Activated T-helper 1 cell treated with Interleukin-2 at 50 U/mL for 16 hours (primary cell): ENCODE measurements at places on chromosomes 13 and 19.

DNA sequence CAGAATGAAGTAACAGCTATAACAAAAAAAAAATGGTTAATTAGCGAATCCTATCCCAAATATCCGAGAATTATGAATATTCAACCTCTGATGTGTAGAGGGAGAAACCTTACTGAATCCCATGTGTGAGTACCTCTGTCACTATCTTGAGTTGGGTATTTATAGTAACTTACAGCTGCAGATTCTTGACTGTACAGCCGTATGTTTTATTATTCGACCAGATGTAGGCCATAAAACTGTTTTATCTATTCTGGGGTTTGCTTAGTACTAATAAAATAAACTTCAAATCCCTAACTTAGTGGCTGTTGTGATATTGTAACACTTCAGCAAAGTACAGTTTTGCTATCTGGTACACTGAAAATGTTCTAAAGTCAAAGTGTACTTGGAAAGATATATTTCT lies 120.0 kb downstream of the EFNB2 start:
- no peak for DNase-seq

DNA sequence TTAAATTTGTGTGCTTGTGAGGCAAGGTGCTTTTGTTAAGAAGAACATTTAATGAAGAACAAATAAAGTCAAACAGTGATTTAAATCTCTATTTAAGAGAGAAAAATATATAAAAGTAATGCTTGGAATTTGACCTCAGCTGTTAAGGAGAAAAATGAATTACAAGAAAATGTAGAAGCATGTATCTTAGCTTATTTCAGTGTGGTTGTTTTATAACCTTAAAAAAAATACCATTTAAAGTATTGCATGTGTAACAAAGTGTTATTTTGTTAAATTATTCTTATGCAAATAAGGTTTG lies 537.0 kb upstream of the SPRY2 start:
- DNase-seq = no peak

- DNase-seq = no peak
These were observed 3.0 kb upstream of the PNKP start for GRCh38 chr19:49870309-49870901.

DNA sequence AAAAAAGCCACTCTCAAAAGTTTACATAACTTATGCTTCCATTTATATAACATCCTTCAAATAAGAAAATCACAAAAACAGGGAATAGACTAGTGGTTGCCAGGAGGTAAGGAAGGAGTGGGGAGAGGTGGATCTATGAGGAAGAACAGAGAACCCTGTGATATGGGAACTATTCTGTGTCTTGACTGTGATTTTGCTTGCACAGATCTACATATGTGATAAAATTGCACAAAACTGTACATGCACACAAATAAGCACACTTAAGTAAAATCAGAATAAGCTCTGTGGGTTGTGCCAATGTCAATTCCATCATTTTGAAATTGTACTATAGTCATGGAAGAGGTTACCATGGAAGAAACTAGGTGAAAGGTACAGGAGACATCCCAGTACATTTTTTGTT lies 121.6 kb upstream of the SGCG start:
- DNase-seq = no peak

- DNase-seq = no peak
These were observed 7.3 kb upstream of the HS6ST3 start for GRCh38 chr13:96082640-96083039.

GRCh38 chr19:5445071-5445470 lies 10.1 kb upstream of the ZNRF4 start:
- DNase-seq = no peak

- no peak for DNase-seq
These were observed 58.4 kb downstream of the ENOX1 start for GRCh38 chr13:43728421-43728820.

DNA sequence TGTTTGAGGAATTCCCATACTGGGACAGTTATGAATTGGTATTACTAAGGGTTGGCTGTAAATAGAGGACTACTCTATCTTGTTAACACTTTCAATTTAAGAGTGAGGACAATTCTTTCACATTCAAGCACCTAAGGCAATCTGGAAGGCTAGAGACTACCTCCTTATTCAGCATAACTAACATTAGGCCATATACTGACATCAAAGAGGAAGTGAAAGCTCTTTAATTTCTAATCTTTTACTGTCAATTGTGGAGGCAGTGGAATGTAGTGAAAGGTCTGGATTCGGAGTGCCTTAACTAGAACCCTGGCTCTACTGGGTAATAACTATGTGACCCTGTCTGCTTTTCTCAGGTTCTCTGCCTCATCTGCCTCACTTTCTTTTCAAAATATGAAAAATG lies 134.0 kb downstream of the UFM1 start:
- DNase-seq = no peak

GRCh38 chr19:16319481-16319880 lies 5.1 kb upstream of the KLF2 start:
- no peak for DNase-seq

GRCh38 chr19:570937-571565 lies 1.3 kb upstream of the BSG start:
- DNase-seq = peak; percentile 29

DNA sequence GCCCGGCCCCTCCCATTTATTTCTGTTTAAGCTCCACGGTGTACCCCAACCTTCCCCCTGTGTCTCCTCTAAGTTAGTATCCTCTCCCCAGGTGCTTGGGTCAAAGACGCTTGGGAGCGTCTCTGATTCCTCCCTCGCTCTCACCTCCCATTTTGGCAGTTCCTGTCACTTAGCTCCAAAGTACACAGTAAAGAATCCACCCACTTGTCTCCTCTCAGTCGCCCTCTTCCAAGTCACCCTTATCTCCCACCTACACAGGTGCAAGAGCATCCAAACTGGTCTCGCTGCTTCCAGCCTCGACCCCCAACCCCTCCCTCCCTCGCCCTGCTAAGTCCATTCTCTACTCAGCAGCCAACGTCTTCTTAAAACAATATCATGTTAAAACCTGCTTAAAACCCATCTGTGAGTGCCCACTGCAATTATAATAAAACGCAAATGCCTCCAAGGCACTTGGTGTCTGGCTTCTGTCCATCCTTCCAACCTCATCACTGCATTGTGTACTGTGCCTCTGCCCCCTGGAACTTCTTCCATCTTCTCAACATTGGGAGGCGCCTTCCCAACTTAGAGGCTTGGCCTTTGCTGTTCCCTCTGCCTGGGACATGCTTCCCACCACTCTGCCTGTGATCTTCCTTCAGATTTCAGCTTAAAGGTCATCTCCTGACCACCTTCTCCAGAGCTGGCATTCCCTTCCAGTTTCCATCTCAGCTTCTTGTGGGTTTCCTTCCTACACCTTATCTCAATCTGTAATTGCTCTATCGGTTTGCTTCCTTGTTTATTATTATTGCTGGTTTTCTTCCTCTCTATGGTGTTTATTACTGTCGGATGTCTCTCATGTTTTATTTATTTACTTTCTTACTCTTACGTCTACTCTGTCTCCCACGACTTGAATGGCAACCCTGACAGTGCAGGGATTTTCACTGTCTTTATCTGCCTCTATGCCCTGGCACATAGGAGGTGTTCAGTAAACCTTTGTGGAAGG lies 9.5 kb upstream of the KLK14 start:
- no peak for DNase-seq

DNA sequence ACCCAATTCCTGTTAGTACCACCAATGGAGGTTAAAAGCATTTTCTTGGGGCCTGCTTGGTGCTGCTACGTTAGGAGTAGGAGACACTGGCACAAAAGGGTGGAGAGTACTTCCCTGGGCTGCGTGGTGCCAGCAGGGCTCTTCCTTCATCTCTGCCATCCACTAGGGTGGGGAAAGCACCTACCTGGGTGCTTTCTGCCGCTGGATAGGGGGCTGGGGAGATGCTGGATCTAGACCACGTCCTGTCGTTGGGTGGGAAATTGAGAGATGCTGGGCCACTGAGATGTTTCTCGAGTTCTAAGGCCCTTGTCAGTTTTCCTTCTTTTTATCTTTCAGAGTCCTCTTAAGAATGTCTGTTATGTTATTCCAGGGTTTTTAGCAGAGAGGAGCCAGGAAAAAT lies 6.7 kb upstream of the FCGBP start:
- no peak for DNase-seq

DNA sequence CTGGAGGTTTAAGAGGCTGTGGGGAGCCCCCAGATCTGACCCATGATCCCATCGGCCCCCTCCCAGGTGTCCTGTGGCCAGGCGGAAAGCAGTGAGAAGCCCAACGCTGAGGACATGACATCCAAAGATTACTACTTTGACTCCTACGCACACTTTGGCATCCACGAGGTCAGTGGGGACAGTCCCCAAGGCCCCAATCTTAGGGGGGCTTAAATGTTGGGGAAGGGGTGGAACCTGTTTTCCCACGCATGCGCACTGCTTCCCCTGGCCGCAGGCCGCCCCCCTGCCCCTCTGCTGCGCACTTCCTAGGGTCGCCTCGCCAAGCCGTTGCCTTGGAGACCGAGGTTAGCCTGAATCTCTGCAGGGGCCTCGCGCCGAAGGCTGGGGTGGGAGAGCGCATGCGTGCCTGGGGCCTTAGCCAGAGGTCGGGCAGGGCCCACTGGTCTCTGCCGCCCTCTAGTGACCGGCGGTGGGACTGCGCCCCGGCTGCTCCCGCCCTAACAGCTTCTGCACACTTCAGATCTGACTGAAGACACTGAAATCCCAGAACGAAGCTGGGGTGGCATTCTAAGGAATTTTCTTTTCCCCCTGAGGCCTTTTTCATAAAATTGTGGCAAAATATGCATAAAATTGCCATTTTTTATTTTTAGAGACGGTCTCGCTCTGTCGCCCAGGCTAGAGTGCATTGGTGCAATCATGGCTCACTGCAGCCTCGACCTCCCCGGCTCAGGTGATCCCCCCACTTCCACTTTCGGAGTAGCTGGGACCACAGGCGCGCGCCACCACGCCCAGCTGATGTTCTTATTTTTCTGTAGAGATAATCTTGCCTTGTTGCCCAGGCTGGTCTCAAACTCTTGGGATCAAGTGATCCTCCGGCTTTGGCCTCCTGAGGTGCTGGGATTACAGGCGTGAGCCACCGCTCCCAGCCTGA lies 3.6 kb downstream of the PRMT1 start:
- peak; percentile 91 for DNase-seq

DNA sequence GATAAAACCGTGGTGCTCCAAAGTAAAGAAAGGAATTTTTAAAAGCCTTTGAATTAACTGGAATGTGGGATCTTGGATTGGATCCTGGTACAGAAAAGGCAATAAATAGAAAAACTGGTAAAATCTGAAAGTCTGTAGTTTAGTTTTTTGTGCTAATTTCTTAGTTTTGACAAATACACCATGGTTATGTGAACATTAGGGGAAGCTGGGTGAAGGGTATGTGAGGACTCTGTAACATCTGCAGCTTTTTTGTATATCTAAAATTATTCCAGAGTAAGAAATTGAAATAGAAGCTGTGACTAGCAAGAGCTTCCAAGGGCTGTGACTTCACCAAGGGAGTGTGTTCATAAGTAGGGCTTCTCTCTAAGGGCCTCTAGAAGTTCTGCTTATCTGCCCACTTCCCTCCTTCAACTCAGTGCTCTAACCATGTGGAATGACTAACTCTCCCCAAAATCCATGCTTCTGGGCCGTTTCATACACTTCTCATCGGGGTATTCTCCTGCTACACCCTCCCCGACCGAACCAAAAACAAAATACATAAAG lies 26.5 kb downstream of the ARHGAP35 start:
- DNase-seq = no peak

DNA sequence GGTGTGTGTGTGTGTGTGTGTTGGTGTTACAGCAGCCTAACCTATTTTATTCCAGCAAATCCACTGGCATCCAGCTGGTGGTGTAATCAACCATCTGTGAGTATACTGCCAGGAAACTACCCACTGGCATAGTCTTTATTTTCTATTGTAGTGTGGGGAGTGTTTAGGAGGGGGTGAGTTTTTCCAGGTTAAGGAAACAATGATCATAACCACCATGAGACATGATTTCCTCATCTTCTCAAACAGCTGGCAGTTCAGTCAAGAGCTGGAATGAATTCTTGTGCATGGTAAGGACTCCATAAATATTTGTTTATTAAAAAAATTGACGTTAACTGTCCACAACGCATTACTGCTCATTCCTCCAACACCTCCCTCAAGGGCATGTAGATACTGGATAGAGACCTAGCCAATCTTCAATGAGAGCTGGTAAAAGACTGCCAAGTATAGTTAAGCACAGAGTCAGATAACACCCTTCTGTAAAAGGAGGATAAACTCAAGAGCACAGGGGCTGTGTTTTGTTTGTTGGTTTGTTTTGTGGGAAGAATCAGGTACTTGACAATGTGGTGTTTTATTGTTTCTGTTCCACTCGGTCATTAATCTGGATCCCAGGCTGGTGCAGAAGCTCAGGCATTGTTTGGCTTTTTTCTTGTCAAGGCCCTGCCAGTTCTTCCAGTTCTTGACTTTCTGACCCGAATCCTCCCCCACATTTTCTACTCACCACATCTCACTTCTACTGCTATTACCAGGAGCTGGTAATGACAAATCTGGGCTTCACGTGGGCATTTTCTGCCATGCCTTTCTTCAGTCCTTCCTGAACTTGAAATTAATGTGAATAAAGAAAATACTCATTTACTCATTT lies 31.6 kb upstream of the SLC46A3 start:
- no peak for DNase-seq

DNA sequence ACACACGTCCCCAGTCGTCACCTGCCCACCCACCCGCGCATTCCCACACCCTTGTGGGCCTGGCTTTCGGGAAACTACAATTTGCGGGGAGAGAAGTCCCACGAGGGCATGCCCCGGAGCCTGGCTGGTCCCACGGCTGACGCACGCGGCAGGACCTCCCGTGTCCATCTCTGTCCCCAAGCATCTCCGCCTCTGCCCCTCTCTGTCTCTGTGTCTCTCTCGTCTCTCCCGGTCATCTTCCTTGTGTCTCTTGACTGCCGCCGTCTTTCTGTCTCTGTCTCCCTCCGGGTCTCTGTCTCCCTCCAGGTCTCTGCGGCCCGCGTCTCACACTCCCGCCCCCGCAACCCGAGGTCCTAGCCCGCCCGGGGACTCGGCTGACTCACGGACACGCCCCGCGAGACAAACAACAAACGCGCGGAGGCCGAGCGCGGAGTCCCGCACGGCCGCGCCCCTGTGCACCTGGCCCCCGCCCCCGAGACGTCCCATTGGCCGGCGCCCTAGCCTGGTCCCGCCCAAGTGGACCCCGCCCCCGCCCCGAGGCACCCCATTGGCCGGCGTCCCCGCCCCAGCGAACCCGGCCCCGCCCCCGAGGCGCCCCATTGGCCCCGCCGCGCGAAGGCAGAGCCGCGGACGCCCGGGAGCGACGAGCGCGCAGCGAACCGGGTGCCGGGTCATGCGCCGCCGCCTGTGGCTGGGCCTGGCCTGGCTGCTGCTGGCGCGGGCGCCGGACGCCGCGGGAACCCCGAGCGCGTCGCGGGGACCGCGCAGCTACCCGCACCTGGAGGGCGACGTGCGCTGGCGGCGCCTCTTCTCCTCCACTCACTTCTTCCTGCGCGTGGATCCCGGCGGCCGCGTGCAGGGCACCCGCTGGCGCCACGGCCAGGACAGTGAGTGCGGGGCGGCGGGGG lies at the start of gene FGF22:
Gene FGF22, plus strand, starts transcription at position 627 of the 908 bp plus-strand sequence. Its CDS starts 47 bp downstream, at position 674.
- DNase-seq = peak; percentile 98

DNA sequence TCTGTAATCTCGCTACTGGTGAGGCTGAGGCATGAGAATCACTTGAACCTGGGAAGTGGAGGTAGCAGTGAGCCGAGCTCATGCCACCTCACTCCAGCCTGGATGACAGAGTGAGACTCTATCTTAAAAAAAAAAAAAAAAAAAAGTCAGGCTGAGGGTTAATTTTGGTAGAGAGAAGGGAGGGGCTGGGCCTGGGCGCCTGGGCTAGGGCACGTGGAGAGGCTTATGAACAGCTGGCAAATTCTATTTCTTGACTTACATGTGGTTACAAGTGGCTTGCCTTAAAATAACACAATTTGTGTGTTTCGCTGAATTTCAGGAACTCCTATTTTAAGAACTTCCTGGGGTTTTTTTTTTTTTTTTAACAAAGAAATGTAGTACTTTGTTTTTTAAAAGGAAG lies 47.6 kb upstream of the MAP3K10 start:
- DNase-seq = no peak

GRCh38 chr13:30720172-30720869 lies 15.0 kb upstream of the ALOX5AP start:
- no peak for DNase-seq
